Upper lobe of left lung (tissue), 6 donors: ENCODE measurements at places on chromosomes 1 and 21. TPM values are rescaled to one million over a fixed set of nuclear protein-coding genes. Genes with fewer than 3 reads are reported as not detected.

CHAF1B gene
- total RNA-seq: 1.8 TPM

OR2T35 gene
- not detected for total RNA-seq

OLIG2 gene
- total RNA-seq: not detected

SERINC2 gene
- total RNA-seq: 45.9 TPM

PAX7 gene
- not detected for total RNA-seq

ECM1 gene
- total RNA-seq: 21.1 TPM

C1orf115 gene
- 33.0 TPM for total RNA-seq

- peak; percentile 94 for DNase-seq
Observed at GRCh38 chr1:201649761-201650622, 111.1 kb downstream of the NAV1 start.

DNA sequence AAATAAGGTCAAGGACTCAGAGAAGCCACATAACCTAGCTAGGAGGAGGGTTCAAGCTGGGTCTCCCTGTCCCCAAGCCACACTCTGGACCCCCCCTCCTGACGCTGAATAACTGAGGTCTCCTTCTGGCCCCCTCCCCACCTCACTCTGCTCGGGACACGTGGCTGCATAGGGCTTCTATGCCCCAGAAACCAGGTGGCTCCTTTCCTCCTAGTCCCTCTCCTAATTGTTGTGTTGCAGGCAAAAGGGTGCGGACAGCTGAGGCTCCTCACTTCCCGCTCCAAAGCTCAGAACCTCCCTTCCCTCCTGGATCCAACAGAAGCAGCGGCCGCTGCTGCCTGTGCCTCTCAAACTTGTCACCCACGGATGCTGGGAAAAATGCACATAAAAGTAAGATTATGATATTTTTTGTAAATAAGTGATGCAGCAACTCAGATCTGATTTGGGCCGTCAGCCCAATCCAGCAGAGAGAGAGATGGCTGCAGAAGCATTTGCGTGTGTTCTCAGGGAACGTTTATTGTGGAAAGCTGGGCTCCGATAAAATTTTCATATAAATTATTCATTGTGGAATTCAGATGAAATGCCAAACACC is 40.8 kb upstream of the C1orf174 start:
- DNase-seq: no peak

DNA sequence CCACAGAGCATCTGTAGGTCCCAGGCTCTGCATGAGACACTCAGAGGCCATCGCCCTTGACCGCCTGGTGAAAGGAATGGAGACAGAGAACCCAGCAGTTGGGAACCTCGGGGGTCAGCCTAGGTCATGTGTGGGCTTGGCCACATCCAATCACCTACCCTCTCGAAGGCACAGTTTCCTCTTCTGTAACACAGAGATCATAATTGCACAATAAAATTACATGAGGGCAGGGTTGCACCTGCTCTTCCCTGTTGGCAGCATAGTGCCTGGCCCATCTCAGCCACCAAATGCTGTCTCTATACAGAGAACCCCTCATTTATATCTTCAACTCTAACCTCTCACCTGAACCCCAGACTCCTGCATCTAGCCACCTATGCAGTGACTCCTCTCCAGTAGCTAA is 418.1 kb upstream of the VAMP3 start:
- no peak for DNase-seq

DNA sequence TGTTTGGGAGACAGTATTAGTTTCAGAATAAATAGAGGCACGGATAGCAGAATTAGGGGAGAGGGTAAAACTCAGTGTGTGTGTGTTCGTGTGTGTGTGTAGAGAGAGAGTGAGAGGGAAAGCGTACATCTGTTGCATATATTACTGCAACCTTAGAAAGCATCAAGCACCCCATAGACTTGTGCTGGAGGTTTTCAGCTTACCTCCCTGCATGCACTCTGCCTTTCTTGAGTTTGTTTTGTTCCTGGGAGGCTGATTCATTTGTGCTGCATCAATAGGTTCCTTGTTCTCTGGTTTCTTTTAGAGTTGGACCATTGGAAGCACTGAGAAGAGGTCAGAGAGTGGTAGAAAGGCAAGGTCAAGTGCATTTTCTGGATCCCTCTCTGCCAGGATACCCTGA is 104.4 kb upstream of the KCNK1 start:
- no peak for DNase-seq

DNA sequence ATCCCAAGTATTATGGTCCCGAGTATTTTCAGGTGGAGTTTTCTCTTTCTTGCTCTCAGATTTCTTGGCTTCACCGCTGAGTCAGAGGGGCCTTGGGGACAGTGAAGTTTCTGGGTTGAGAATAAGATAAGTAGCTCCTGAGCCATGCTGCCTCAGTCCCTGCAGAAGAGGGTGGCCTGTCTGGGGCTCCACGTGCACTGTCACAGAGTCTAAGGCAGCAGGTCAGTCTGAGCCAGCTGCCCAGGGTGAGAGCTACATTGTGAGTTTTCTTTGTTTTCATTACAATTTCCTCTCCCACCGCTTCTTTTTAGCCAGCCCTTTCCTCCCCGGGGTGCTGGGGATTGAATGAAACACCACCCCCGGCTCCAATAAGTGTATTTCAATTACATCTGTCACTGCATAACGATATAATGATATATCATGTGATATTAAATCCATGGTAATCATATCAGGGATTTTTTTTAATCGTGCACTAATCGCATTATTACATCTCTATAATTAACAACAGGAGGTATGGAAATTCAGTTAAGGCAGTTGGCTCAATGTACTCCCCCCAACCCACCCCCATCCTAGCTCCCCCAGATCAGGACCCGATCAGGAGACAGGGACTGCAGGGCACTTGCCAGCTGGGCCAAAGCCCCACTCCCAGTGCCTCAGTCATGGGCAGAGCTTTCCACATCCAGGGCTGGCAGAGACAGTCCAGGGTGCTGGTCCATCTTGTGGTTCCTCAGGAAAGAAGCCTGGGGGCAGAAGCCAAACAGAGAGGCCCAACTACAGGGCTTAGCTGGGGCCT is 43.7 kb downstream of the DMAP1 start:
- no peak for DNase-seq

DNA sequence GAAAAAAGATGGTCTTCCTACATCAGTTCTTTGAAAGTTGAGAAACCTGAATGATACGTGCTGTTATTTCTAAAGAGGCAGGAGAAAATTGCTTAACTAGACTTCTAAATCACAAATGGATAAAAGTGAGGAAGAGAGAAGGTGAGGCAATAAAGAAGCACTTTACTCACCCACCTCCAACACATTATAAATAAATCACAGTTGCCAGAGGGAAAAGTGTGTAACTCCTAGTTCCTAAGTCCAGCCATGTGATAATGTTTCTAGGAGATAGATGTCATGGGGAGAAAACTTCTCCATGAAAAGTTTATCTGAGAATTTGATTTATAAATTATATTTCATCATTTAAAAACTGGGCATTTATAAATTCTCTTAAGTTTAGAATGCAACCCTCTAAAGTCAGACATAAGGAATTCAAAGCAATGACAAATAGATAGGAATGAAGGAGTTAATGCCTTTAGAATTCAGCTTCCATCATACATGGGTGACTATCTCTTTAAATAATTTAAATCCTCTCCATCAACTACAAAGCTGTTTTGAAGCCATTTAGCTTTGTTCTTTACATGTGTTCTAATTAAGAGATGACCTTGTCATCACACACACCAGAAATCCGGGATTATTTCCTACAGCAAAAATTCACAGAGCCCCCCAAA is 60.0 kb downstream of the NRIP1 start:
- no peak for DNase-seq

DNA sequence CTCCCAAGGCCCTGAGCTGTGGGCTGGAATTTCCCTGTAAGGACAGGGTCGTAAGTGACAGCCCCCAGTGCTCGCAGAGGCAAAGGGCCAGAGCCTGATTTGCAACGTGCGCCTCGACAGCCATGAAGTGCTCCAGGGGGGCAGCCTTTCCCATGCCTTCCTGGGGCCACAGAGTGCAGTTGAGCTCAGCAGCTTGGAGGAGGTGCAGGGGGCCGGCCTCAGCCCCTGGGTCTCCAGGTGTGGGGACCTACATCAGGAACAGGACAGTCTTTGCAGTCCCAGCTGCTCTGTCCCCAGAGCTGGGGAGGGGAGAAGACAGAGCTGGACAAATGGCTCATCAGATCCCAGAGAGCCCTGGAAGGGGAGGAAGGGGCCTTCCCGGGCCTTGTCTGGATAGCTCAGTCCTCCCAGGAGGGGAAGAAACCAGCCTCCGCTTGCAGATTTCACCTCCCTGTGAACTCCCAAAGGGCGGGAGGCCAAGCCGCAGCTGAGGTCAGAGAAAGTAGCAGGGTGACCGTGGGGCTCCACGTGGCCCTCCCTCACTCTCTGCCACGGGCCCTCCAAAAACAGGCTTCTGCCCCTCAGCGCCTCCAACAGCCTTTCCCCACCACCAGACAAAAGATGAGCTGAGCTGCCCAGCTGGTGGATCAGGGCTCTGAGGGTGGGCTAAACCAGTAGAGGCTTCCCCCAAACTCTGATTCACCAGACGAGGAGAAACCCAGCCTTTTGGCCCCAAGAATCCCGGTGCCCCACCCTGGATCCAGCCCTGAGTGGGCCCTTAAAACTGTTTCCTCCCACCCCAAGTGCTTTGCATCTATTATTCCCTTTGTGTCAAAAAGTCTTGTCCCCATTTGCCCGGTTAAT is 76.5 kb downstream of the DHRS3 start:
- DNase-seq: no peak

- no peak for DNase-seq
Observed at GRCh38 chr1:161722406-161722805, 1.1 kb downstream of the FCRLB start.

DNA sequence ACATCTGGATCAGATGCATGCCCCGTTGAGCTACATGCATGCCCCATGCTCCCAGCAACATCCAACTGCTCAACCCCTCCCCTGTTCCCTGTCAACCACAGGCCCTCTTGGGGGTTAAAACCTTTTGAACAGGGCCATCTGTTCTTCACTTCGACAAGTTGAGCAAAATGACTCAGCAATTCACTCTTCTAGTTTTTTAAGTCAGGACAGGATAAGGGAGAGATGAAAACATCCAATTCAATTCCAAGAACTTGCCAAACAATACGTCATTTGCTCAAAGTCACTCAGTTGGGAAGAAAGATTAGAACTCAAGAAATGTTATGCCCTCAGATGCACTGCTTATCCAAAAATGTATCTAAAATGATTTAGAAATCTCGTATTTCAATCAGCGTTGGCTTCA is 46.1 kb upstream of the MTF2 start:
- no peak for DNase-seq

GRCh38 chr1:88935522-88936222 is 44.3 kb upstream of the GTF2B start:
- DNase-seq: no peak

- no peak for DNase-seq
Observed at GRCh38 chr1:51839094-51839493, 39.4 kb downstream of the NRDC start.

DNA sequence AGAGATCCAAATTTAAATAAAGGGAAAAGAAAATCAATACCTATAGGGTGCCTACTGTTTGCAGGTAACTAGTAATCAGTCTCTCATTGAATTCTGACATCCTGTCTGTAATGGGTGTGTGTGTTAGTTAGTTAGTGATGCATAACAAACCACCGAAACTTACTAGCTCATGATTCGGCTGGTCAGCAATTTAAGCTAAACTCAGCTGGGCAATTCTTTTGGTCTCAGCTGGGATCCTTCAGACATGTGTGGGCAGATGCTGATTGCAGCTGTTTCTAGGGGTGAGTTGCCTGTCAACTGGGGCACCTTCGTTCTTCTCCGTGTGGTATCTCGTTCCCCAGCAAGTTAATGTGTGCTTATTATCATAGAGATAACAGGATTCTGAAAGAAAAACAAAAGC is 40.2 kb upstream of the ZNF124 start:
- DNase-seq: no peak

- no peak for DNase-seq
Observed at GRCh38 chr1:47998396-47998990, 1.3 kb upstream of the TRABD2B start.

GRCh38 chr1:205260948-205261732 is 33.4 kb downstream of the TMCC2 start:
- peak; percentile 67 for DNase-seq

- no peak for DNase-seq
Observed at GRCh38 chr1:93221913-93222312, 41.4 kb downstream of the CCDC18 start.

DNA sequence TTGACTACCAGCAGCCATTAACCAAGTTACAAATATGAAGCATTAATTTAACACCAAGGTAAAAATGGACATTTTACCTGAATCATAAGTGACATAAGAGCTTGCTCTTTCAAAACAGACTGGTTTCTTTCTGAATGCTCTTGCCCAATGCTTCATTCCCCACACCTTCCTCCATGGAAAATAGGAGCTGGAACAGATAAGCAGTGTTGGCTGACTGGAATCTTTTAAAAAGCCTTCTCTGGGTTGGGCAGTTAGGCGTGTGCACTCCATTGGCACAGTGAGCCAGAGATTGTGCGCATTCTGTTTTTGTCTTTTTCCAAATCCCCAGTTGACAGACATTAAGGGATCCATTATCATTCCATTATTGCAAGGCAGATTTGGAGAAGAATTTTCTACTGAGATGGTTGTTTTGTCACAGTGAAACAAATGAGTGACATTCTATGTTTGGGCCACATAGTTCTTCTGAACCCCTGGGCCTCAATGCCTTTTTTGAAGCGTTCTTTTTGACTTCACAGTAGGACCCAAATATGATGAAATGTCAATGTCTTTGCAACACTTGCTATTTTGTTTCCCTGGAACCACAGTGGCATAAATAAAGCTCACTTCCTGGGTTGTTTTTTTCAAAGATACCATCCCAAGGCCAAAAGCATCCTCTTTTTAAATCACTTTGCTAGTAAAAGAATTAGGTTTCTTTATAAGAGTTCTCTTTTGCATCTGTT is 32.3 kb downstream of the LRRC8B start:
- DNase-seq: no peak

GRCh38 chr1:117820096-117820495 is 109.3 kb downstream of the GDAP2 start:
- no peak for DNase-seq

DNA sequence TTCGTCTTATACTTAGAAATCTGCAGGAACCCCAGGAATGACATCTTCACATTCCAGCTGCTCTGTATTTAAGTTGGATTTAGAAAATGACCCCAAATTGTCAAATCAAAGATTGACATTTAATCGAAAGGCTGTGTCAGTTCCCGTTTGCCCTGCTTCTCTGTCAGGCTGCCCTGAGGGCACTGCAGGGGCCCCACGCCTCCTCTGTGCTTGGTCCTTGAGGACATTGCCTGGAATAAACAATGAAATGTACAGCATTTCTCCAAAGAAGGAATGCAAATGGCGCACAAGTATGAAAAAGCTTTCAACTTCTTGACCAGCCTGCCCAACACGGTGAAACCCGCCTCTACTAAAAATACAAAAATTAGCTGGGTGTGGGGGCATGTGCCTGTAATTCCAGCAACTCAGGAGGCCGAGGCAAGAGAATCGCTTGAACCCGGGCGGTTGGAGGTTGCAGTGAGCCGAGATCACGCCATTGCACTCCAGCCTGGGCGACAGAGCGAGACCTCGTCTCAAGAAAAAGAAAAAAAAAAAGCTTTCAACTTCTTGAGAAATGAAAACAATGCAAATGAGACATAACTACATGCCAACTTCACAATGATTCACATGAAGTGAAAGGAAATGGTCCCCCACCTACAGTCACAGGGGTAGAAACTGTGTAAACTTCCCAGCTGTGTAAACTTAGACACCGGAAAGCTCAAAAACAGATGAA is 3.0 kb downstream of the TMPRSS3 start:
- no peak for DNase-seq
